Mammary microvascular endothelial cell (primary cell): ENCODE measurements at places on chromosomes 3 and 15. TPM values are rescaled to one million over a fixed set of nuclear protein-coding genes. Genes with fewer than 3 reads are reported as not detected.

Gene CKMT1A
- total RNA-seq: not detected in 2 replicates

Gene SERPINI2
- total RNA-seq: not detected in 2 replicates

Gene AGTR1
- not detected in 2 replicates for total RNA-seq

Gene PDZRN3
- total RNA-seq: not detected in 2 replicates

Gene IQCH
- total RNA-seq: 1.1 and 1.7 TPM in 2 replicates

Gene TFG
- 104 TPM in 2 replicates for total RNA-seq

Gene SCN5A
- total RNA-seq: 5.5 and 8.4 TPM in 2 replicates

Gene XRN1
- total RNA-seq: 15.2 and 15.8 TPM in 2 replicates

Gene THRB
- under 0.01 and 0.39 TPM in 2 replicates for total RNA-seq

Gene CCK
- not detected in 2 replicates for total RNA-seq

Gene FAM81A
- total RNA-seq: 0.20 and 0.44 TPM in 2 replicates

Gene ISLR
- total RNA-seq: not detected in 2 replicates

Gene TRIM69
- total RNA-seq: 17.3 and 18.4 TPM in 2 replicates

Gene NAALADL2
- total RNA-seq: 0.13 and 0.34 TPM in 2 replicates

Gene P2RY13
- total RNA-seq: not detected in 2 replicates

Gene TRAIP
- total RNA-seq: 8.4 and 9.1 TPM in 2 replicates

Gene TMEM207
- not detected in 2 replicates for total RNA-seq

Gene SHC4
- total RNA-seq: 0.30 and 0.40 TPM in 2 replicates

Gene CERS3
- not detected in 2 replicates for total RNA-seq

Gene NUP210
- 0.33 and 0.59 TPM in 2 replicates for total RNA-seq

Gene ST8SIA2
- not detected in 2 replicates for total RNA-seq

Gene CADPS
- total RNA-seq: not detected in 2 replicates

Gene PRR23A
- total RNA-seq: not detected in 2 replicates

Gene SLCO3A1
- total RNA-seq: 0.07 and 0.59 TPM in 2 replicates

Gene KATNBL1
- 39.4 and 41.8 TPM in 2 replicates for total RNA-seq

Gene RNU5B-1
- total RNA-seq: not detected in 2 replicates

Gene CAPN3
- total RNA-seq: 0.54 and 0.67 TPM in 2 replicates

Gene CPOX
- 30.5 and 35.5 TPM in 2 replicates for total RNA-seq

Gene CYP8B1
- not detected in 2 replicates for total RNA-seq

Gene GOLGA8Q
- total RNA-seq: not detected in 2 replicates
